Globus pallidus (tissue), 1 donor: ENCODE measurements at places on chromosomes 7 and 10.

GRCh38 chr10:72254813-72255568 lies 18.7 kb upstream of the DDIT4 start:
- DNase-seq, result peak; percentile 97

- no peak for DNase-seq
Observed at GRCh38 chr10:27741173-27742091, 4.2 kb downstream of the MKX start.

DNA sequence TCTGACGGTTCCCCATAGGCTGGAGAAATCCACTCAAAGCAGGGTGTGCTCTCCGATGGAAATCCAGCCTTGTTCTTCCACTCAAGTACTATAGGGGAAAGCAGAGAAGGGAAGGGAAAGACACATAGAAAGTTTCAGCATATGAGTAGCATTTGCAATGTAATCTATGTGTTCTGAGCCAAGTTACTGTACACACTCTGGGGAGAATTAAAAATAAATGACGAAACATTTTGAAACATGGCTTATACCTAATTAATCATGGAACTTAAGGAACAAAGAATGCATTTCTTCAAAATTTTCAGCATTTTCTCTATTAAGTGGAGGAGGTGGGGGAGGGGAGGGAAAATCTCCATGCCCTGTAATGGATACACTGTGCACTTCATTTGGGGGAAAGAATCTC lies 198.1 kb upstream of the HABP2 start:
- no peak for DNase-seq

DNA sequence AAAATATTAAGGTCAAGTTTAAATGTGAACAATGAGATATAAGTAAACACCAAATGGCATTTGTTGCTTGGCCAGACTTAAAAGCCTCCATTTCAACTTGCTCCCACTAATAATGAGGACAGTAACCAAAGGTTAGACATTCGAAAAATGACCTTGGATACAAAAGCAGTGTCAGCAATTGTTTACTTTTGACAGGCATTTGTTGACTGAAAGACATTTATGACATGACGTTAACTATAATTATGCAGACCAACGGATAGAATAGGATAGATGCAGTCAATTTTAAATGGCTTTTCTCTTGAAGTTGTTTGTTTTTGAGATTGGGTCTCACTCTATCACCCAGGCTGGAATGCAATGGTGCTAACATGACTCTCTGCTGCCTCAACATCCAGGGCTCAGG lies 6.3 kb upstream of the WNT16 start:
- no peak for DNase-seq

DNA sequence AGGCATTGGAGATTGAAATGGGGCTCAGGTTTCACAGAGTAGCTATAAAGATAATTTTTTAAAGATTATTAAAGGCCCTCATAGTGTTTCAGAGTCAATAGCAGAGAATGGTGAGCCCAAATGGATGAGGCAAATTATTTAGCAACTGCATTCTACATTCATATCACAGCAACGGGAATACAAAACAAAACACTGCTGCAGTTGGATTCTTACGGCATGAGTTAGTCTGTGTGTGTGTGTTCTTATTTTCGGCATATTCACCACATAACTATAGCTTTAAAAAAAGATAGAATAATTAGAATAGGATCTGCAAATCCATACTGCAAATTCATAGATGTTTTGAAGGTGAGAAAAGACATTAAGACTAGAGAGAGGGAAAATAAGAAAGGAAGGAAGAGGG lies 66.0 kb downstream of the SUGCT start:
- DNase-seq, result no peak

GRCh38 chr7:6071406-6071805 lies 40.2 kb downstream of the ANKRD61 start:
- no peak for DNase-seq

- no peak for DNase-seq
Observed at GRCh38 chr10:14757986-14758385, 16.7 kb downstream of the FAM107B start.

GRCh38 chr7:50265968-50266634 lies 38.4 kb upstream of the IKZF1 start:
- no peak for DNase-seq

DNA sequence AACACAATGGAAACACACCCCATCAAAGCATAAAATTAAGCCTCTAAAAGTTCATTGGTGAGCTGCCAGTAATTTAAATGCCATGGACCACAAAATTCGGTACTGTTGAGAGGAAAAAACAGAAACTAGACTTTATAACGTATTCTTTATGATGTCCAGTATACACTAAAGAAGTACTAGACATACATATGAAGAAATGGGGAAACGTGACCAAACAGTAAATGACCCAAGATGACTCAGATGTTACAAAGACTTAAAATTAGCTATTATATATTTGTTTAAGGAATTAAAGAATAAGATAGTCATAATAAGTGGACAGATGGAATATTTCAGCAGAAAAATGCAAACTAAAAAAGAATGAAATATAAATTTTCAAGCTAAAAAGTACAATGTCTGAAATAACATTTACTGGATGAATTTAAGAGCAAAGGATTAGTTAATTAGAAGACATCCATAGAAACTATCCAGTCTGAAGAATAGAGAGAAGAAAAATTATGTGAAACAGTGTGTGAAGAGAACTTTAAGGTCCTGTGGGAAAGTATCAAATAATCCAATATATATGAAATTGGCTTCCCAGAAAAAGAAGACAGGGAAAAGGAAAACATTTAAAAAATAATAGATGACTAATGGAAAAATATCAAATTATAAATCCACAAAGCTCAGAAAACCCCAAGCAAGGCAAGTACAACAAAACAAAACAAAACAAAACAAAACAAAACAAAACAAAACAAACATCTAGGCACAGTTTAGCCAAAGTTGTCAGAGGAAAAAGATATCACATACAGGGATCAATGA lies 69.4 kb downstream of the SAMD9 start:
- DNase-seq, result no peak

- DNase-seq, result no peak
Observed at GRCh38 chr10:14758994-14759664, 15.6 kb downstream of the FAM107B start.

- no peak for DNase-seq
Observed at GRCh38 chr7:146176860-146177259, 60.3 kb downstream of the CNTNAP2 start.

DNA sequence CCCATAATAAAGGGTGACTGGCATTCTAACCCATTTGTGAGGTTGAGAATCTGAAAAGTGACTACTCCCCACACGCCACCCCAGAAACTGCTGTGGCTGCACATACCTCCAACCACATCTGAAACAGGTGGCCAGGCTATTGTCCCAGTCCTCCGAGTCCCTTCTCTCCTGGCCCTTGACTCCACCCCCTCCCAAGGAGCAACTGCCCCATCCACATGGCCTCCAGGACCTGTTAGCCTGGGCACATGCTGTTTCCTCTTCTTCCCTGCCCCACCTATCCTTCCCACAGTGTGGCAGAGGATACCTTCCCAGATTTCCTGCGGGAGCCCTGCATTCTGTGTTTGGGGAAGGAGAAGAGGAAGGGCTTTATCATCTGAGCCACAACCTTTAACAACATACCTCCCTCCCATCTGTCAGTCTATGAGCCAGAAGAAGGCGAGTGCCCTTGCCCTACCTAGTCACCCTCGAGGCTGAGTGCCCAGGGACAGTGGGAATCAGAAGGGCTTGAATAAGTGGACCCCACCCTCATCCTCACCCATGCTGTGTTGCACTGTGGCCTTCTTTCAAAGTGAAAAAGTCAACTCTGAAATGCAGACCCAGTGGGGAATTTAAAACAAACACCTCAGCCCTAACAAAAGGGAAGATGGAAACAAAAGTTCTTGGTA lies 11.9 kb downstream of the STEAP1B start:
- no peak for DNase-seq

DNA sequence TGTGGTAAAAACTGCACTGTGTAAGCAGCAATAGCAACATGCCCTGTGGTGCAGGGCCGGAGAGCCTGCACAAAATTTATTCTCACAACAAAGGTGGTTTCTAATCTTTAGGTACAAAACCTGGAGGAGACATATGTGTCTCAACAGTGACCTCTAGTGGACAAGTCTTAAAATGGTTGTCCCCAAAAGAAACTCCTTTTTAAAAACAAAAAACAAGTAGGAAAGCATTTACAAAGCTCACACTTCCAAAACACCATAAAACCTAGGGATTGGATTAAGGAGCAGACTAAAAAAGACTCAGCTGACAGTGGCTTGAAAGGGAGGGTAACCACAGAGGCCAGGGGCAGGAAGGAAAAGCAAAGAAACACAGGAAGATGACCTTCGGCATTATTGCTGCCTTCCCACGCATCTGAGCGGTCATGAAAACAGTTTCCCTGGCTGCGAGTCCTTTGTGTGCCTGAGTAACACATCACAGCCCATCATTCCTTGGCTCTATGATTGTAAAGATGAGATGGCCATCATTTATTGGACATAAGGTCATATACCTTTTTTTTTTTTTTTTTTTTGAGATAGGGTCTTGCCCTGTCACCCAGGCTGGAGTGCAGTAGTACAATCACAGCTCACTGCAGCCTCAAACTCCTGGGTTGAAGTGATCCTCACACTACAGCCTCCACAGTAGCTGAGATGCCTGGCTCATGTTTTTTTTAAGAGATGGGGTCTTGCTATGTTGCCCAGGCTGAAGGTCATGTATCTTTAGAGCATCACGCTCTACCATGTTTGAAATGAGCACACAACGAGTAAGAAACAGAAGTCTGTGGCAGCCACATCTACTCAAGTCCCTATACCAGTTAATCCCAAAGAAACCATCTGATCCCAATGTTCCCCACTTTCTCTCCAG lies 39.5 kb downstream of the RSU1 start:
- peak; percentile 34 for DNase-seq

- DNase-seq, result no peak
Observed at GRCh38 chr10:111338805-111339204, 262.0 kb downstream of the ADRA2A start.

GRCh38 chr7:141946796-141947195 lies at the start of gene CLEC5A:
CLEC5A (minus strand) TSS chr7:141946974; CDS start chr7:141946292, 682 bp downstream.
- DNase-seq, result no peak

- no peak for DNase-seq
Observed at GRCh38 chr7:55438757-55439525, 73.8 kb downstream of the LANCL2 start.

DNA sequence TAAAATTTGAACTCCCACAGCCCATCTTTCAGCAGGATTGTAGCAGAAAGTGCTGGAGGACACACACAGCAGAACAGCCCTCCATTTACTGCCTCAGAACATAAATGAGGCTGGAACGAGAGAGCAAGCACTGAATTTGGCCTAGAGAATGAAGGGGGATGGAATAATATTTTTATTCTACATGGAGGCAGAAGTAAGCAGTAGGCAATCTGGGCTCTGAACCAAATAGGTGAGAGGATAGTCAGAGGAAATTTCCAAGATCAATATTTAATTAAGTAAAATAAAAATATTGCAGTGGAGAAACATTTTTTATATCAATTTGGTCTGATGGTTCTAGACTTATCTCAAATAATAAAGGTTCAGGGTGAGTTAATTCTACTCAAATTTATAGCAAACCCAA lies 29.2 kb upstream of the TSPAN13 start:
- DNase-seq, result no peak

- peak; percentile 50 for DNase-seq
Observed at GRCh38 chr10:68598978-68599770, 39.0 kb downstream of the TET1 start.

- no peak for DNase-seq
Observed at GRCh38 chr10:71776481-71776925, 3.2 kb upstream of the VSIR start.

DNA sequence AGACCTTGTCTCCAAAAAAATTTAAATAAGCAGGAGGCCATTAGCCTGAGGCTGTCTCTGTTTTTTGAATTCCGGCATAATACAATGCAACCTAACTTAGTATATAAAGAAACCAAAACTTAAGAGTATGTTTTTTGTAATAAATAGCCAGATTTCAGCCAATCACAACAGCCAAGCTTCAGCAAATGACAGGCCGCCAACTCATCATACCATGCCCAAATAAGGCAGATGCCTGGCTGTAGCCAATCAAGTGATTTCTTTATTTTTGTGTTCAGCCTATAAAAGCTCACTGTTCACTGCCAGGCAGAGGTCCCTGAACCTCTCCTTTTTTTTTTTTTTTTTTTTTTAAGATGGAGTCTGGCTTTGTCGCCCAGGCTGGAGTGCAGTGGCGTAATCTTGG lies 12.7 kb upstream of the PURB start:
- no peak for DNase-seq

DNA sequence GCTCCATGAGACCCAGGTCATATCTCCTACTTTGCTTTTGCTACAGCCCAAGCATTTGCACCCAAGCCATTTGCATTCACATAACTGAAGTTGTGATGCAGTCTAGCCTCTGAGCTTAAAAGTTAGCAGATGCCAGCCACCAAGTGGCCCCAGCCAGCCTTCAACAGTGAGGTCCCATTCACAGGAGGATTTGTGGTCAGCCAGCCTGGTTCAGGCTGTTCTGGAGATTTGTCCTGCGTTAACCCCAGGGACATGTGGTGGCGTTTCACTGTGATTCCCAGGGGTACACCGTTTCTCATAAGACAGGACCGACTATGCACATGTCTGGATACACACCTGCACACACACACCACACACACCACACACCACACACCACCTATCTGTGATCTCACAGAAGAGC lies 51.2 kb downstream of the GPR26 start:
- DNase-seq, result no peak

DNA sequence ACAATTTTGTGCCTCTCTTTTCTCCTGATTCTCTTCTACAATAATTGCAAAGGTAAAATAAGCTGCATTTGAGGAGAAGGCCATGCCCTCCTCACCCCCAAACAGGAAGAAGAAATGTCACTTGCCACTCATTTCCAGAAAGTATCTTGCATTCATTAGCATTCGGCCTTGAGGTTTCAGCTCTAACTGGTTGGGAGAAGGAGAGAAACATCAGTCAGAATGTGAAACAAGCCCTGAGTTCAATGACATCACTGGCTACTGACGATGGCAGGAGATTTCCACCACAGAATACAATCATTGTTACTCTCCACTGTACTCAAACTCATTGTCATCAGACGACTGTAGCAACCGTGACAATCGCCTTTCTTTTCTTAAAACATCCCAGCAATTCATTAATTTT lies 72.8 kb downstream of the PRKCQ start:
- peak; percentile 90 for DNase-seq

GRCh38 chr10:60978287-60979115 lies 34.5 kb upstream of the RHOBTB1 start:
- peak; percentile 85 for DNase-seq

GRCh38 chr10:26508016-26508415 lies 69.9 kb downstream of the APBB1IP start:
- DNase-seq, result no peak

DNA sequence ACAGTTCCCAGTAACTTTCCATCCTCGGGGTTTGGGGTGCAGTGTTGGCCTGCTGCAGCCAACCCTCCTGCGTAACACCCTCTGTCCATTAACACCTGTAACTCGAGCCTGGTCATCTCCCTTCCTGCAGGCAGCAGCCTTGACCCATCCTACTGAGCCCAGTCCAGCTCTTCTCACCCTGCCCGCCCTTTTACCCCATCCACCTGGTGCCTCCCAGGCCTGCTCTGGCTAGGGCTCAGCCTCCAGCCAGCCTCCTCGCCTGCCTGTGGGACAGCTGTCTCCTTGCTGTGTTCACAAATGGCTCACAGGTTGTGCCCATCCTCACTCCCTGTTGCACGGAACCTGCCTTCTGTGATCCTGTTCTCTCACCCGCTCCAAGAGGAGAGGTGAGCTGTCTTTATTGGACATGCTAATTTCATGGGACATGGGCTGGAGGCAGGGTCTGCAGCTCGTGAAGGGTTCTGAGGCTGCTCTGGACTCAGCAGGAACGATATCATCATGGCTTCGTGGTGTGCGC lies 277.2 kb upstream of the TCERG1L start:
- no peak for DNase-seq

- DNase-seq, result no peak
Observed at GRCh38 chr7:151802469-151802846, 74.5 kb downstream of the PRKAG2 start.
